ENCODE measurements at places on chromosomes 4 and X.

DNA sequence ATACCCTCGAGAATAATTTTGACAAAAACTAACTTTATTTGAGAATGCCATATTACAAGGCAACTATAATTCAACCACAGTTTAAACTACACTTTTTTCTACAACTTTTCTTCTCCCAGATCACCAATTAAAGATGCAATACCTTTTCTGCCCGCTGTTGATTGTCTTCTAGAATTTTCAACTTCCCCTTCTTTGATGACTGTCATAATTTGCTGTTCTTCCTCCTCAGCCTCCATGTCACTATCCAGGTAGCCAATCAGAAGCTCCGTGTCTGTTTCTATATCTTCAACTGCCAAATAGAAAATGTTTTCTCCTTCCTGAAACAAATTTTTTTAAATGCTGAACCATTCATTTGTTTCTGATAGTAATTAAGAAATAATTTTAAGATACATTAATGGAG is 101.5 kb downstream of the PRDM5 start:
- DNase-seq: no peak

- no peak for DNase-seq
Measured at GRCh38 chr4:113646442-113646822, 115.1 kb downstream of the CAMK2D start.

DNA sequence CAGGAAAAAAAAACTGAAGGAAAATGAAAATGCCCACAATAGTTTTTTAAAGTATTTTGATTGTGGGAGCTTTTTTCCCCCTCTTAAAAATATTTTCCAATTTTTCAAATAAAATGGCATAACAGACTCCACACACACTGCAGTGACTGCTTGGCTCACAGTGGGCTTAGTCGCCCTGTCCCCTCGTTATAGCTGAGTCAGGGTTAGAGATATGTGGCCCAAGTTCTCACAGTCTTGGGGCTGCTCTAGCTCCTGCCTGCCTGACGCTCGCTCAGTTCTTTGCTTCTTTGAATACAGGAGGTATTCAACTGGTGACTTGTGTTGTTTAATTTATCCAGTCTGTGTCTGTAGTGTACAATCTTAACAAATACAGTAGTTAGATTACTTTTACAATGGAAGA is 47.7 kb downstream of the BEND2 start:
- DNase-seq: no peak

- DNase-seq: no peak
Measured at GRCh38 chrX:115533485-115533884, 27.5 kb upstream of the PLS3 start.

GRCh38 chr4:42399393-42399792 is 2.1 kb downstream of the SHISA3 start:
- DNase-seq: no peak

GRCh38 chrX:93420090-93420489 is 253.3 kb downstream of the NAP1L3 start:
- DNase-seq: no peak

Measured in memory B cell (primary cell).